ENCODE measurements at places on chromosomes 5 and 9. TPM values are rescaled to one million over a fixed set of nuclear protein-coding genes. Genes with fewer than 3 reads are reported as not detected.
A peak's percentile ranks its signal among the peaks of the same experiment; 100 is the strongest.

DNA sequence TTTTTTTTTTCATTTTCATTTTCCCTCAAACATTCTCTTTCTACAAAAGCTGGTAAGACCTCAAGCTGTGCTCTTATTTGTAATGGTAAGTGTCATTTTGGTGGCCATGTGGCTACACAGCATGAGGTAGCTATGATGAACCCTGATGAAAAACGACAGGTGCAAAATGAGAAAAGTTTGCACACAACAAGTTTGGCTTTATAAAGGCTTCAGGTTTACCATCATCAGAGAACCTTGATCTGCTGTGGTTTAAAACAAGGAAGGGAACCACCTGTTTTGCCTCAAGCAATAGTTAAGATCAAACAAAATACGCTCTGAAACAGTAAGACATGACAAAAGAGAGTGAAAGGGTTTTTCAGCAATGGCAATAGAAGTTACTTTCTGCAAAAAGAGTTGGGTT is 1124.6 kb upstream of the ACO1 start:
- peak; percentile 70 for DNase-seq

The FOXI1 gene
- not detected for total RNA-seq

The LMX1B gene
- total RNA-seq = not detected

DNA sequence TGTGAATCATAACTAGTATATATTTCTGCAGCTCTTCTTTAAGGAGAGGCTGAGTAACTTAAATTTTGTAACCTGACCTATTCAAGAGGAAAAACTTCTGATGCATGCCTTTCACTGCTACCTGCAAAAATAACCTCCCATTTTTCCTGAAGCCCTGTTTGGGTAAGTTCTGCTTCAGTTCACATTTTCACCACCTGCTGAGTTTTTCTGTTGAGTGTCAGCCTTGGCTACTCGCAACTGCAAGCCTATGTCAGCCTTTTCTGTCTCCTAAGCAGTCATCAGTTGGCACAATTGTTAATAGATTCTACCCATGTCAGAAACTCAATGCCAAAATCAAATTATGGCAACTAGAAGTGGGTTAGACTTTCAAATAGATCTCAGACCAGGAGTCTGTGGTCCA is 8.2 kb upstream of the TNFAIP8 start:
- no peak for DNase-seq

The ZNF79 gene
- 22.5 TPM for total RNA-seq

DNA sequence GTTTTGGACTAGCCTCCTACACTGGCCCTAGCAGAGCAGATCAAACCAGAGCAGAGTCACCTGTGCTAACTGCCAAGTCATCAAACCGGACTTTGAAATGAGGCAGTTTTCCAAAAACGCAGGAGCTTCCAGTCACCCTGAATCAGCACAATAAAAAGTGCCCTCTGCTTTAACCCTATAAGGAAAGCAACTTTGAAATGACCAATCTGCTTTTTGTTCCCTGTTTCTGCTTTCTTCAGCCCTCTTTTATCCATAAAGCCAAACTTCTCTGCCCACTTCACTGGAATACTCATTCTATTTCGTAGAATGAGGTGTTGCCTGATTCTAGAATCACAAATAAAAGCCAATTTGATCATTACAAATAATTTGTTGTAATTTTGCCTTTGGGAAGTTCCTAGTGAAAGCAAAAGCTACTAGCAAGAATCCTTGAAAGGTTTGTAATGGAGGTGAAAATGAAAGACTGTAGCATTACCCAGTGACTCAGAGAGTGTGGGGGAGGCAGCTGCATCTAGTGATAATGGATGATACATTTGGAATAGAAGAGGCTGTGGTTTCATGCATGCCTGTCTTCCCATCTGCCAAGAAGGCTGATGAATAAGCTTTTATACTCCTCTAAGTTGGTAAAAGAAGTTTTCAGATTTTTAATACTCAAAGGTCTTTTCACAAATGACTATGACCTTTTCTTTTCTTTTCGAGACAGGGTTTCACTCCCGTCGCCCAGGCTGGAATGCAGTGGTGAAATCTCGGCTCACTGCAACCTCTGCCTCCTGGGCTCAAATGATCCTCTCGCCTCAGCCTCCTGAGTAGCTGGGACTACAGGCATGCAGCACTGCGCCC is 14.9 kb downstream of the SPAAR start:
- no peak for DNase-seq

- no peak for DNase-seq
Observed at GRCh38 chr9:136352682-136353081, 10.9 kb downstream of the DNLZ start.

DNA sequence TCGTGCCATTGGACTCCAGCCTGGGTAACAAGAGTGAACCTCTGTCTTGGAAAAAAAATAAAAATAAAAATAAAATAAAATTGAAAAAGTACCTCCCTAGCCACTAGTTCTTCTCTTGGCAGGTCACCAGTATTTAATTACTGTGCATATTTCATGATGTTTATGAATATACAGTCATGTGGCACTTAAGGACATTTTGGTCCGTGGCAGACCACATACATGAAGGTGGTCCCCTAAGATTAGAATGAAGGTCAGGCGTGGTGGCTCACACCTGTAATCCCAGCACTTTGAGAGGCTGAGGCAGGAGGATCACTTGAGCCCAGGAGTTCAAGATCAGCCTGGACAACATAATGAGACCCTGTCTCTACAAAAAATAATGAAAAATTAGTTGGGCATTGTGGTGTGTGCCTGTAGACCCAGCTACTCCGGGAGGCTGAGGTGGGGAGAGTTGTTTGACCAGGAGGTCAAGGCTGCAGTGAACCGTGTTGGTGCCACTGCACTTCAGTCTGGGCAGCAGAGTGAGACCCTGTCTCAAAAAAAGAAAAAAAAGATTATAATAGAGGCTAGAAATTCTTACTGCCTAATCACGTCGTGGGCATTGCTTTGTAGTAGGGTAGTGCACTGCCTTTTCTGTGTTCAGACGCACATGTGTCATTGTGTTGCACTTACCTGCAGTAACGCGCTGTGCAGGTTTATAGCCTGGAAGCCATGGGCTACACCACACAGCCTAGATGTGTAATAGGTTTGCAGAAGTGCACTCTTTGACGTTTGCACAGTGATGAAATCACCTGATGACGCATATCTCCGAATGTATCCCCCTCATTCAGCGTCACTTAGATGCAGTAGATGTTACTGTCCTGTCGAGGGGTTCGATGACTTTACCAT is 12.8 kb downstream of the EHMT1 start:
- no peak for DNase-seq

The FGFR4 gene
- 2.2 TPM for total RNA-seq

The AQP7 gene
- 0.81 TPM for total RNA-seq

GRCh38 chr9:13508086-13508485 is 228.6 kb upstream of the MPDZ start:
- DNase-seq = no peak

DNA sequence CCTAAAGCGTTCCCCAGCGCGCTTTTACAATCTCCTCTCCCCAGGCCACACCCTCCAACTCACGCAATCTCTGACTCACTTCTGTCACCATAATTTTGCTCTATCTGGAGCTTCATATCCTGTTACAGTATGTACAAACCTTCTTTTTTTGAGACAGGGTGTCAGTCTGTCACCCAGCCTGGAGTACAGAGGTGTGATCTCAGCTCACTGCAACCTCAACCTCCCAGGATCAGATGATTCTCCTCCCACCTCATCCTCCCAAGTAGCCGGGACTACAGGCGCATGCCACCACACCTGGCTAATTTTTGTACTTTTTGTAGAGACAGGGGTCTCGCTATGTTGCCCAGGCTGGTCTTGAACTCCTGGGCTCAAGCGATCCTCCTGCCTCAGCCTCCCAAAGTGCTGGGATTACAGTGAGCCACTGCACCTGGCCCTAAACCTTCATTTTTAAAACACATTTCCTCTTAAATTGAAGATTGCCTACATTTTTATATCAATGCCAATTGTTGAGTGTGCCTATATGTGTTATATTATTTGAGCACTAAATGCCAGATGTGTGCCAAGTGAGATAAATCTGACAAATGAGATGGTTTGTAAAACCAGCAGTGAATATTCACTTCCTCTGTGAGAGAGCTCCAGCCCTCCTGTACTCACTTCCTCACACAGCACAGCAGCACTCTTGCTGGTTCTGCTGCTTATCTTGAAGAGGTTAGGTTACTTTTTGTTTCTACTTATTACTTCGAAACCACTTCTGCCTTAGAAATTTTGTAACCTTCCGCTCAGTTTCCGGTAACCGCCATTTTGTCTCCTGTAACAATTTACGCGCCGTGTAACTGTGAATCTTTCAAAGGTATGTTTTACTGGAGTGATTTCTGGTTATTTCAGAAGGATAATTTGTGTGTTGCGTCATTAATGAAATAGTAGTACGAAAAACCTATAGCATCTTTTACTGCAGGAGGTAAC is 57.9 kb downstream of the DOCK8 start:
- DNase-seq = peak; percentile 82

- DNase-seq = no peak
Observed at GRCh38 chr9:16825971-16826625, 44.4 kb downstream of the BNC2 start.

- DNase-seq = no peak
Observed at GRCh38 chr5:135829681-135830383, 4.6 kb upstream of the SLC25A48 start.

The SPEF2 gene
- total RNA-seq = 14.2 TPM

- DNase-seq = no peak
Observed at GRCh38 chr5:75277463-75277862, 40.8 kb upstream of the ANKRD31 start.

The PCDHAC1 gene
- not detected for total RNA-seq

DNA sequence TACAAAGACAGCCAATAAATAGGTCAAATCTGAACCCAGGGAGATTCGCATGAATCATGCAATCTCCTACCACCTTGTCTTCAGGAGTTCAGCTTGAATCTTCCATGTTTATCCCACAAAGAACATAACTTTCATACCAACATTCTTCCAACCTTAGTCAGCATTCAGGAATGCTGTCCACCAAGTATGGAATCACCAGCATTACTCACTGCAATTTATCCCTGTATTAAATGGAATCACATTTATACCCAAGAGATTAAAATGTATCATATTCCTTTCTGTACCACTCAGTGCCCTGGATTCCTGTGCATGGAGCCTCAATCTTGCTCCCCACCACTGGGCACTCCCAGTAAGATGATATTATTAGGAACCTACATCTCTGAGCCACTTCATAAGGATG is 162.6 kb downstream of the GLIS3 start:
- DNase-seq = no peak

DNA sequence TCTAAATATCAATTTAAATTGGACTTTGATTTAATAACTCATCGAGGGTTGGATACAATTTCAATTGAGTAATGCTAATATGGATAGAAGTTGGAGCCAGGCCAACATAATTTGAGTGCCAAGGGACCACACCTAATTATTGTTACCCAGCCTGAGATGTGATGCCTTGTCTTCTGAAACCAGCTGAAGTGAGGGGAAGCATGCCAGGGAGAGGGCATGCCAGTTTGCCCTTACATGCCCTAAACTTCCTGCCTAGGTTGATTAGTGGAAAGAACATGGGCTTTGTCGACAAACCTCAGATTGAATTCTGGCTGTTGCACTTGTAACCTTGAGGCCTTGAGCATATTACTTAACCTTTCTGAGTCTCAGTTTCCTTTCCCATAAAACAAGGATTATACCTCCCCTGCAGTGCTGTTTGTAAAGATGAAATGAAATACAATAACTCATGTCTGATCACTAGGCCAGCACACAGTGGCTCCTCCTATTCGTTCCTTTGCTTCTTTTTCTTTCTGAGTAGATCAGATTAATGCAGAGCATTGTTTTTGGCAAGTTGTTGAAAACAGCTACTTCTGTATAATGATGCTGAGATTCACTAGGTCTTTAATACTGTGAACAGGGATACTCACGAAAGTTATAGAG is 412.8 kb downstream of the TLE4 start:
- DNase-seq = no peak

The GNAQ gene
- total RNA-seq = 57.2 TPM

The DNAJA1 gene
- 79.8 TPM for total RNA-seq

DNA sequence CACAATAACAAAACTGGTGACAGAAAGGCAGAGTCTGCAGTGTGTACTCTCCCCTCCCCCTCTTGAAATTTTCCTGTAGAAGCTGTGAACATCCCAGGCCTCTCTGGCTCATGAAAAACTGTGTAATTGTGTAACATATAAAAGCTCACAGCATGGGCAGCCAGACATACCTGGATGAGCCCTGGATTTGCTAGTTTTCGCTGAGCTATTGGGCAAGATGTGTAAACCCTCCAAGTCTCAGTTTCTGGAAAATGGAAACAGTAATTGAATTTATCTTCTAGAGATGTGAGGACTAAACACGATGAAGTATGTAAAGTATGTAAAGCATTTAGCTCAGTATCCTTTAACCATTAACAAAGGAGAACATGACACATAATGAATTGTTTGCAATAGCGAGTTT is 143.2 kb upstream of the ANKH start:
- DNase-seq = no peak

GRCh38 chr5:173963867-173964441 is 25.0 kb upstream of the C5orf47 start:
- peak; percentile 24 for DNase-seq

The PDGFRB gene
- not detected for total RNA-seq

The PIP5KL1 gene
- 0.72 TPM for total RNA-seq

- no peak for DNase-seq
Observed at GRCh38 chr5:133527311-133527710, 85.0 kb downstream of the FSTL4 start.

- peak; percentile 82 for DNase-seq
Observed at GRCh38 chr5:179907556-179908324, at the start of gene TBC1D9B. Gene TBC1D9B, minus strand, starts transcription at chr5:179907897. Its CDS starts 76 bp downstream, at chr5:179907821.

DNA sequence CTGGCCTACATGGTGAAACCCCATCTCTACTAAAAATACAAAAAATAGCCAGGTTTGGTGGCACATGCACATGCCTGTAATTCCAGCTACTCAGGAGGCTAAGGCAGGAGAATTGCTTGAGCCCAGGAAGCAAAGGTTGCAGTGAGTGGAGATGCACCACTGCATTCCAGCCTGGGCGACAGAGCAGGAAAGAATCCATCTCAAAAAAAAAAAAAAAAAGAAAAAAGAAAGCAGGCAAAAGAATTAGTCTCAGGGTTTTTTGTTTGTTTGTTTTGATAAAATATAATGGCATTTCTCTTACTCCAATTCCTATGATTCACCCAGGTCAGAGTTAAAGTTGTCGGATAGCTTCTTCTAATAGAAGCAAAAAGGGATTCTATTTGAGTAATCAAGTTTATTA is 67.0 kb upstream of the ATG10 start:
- DNase-seq = no peak

- no peak for DNase-seq
Observed at GRCh38 chr9:134738869-134739659, 97.5 kb downstream of the COL5A1 start.
